ENCODE measurements at places on chromosomes 7 and 10.

GRCh38 chr7:142463401-142463850, 205.6 kb upstream of the PRSS58 start:
- DNase-seq, result peak; percentile 88

DNA sequence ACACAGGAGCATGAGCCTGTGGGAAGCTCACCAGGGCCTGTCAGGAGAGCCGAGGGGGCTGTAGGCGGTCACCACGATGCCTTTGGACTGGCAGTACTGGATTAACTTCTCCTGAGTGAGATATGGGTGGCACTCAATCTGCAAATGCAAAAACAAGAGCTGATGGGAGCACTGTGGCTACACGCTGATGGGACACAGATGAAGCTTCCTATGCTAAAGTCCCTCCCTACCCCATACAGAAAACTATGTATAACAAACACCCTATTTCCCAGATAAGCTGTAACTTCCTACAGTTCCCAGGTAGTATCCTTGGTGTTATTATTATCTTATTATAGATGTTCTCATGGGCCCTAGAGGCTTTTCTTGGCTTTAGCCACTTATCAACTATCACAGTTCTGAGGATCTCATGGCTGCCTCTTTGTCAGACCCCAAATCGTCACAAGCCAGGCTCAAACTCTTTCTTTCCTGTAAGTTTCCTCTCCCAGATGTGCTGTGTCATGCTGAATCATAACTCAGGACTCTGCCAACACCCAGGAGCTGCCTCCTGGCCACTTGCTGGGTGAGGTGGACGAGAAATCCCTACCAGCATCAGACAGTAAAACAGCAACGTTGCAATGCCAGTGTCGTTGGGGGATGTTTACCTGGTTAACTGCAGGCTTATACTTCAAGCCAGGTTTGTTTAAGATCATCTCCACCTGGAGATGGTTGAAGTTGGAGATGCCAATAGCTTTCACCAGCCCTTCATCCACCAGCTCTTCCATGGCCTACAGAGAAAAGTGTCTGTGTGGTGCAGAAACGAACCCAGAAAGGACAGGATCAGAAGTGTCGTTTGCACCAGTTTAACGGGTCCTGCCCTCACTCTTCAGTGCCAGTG, 10.3 kb downstream of the AKR1B1 start:
- no peak for DNase-seq

DNA sequence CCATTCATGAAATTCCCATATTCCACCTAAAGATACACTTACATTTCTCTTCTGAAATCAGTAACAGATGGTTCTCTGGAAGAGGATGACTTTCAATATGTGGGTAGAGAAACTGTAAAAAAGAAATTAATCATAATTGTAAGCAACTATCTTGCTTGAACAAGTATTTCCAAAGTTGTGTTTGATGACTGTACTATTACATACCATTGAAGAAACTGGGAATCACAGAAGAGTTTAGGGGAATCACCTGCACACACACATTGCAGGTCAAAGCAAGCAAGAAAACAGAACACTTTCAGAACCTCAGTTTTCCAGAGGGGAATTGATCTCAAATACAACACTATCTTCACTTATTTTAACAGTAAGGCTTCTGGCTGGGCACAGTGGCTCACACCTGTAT, 33.6 kb downstream of the GSAP start:
- no peak for DNase-seq

GRCh38 chr10:1465993-1466764, 271.1 kb downstream of the ADARB2 start:
- DNase-seq, result no peak

DNA sequence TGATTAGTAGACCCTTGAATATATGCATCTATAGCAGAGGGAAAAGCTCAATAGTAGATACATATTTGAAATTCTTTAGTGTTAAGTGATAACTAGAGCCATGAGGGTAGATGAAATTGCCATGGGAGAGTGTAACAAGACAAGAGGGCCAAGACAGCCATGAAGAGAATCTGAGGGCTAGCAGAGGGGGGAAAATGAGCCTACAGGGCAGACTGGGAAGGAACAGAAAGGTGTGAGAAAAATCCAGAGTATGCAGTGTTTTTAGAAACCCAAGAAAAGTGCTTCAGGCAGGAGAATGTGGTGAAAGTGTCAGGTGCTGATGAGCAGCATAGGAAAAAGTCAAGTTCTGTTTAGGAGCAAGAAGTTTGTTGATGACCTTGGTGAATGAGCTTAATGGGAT, 63.0 kb downstream of the MAPK8 start:
- no peak for DNase-seq
